ENCODE measurements at places on chromosomes 11 and 22.

- DNase-seq: no peak
Measured at GRCh38 chr11:66728038-66728692, 851 bp downstream of the SPTBN2 start.

DNA sequence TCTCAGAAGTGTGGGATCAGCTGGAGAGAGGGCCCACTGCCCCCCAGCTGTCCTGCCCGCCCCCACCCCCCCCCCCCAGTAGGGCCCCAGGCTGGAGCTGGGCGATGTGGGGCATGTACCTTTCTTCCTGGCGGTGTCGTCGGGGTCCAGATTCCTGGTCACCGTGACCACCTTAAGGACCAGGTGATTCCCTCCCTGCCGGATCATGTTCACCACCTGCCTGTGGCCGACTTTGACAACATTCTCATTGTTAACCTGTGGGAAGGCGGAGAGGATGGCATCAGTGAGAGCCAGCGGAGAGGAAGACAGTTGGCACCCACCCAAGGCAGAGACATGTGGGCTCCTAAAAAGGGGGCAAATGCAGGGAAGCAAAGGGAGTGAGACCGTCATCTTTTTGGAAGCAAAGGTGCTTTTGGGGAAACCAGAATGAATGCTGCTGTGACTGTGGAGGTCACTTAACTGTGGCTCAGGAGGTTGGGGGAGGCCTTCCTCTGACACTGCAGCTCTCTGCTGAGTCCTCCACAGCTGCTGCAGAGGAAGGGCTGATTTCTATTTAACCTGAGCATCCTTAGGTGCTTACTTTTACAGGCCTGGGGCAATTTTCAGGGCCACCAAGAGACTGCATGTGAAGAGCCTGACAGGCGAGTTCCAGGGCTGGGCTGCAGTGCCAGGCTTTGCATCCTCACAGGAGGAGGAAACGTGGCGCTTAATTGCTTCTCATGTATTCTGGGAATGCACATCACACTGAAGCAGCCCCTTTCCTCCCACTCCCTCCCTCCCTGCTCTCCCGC, 104.5 kb downstream of the CTTN start:
- no peak for DNase-seq

DNA sequence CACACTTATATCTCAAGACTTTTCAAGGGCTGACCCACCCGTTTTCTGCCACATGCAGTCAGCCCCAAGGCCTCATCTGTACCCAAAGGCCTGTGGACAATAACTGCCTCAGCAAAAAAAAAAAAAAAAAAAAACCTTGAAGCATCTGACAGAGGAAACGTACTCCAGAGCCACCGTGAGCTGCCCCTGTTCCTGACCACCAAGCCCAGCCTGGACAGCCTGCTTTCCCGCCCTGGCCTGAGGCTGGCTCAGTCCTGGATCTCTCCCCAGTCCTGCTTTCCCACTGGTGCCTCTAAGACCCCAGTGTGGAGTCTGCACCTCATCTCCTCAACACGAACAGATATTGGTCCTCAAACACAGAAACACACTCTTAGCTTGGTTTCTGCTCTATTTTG, 66.5 kb downstream of the SLC35F2 start:
- DNase-seq: no peak

- DNase-seq: no peak
Measured at GRCh38 chr22:24588757-24589481, 4.0 kb downstream of the LRRC75B start.

DNA sequence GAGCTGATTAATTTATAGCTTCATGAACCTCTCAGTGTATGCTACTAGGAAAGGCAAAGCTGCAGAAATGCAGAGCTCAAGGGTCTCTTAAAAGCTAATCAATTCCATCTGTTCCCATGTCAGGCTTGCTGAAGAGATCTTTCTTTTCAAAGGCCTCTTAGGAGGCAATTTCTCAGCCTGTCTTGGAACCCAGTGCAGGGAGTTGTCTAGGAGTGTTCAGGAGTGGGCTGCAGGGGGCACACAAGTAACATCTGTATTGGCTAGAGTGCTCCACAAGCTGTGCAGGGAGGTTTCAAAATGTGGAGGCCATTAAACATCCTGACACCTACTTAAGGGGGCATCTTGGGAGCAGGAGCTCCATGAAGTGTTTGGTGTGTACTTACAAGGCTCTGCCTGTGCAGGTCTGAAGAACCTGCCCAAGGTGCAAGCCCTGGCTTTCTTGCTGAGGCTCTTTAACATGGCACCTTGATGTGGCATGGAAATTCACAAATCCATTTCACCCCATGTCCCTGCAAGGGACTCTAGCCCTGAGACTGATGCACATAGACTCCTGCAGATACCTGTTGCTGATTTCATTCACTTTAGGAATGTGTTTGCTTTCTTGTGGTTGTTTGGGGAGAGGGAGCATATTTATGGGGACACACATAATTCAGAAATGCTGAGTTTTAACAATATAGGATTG, 134.7 kb downstream of the ME3 start:
- no peak for DNase-seq
